NAMALWA (cell line): ENCODE measurements at places on chromosomes 7 and 10.

- DNase-seq = no peak
These were observed 66.7 kb downstream of the PDGFA start for GRCh38 chr7:452791-453455.

- DNase-seq = no peak
These were observed 73.2 kb downstream of the GPR37 start for GRCh38 chr7:124692425-124692824.

- DNase-seq = no peak
These were observed 44.0 kb downstream of the ASB13 start for GRCh38 chr10:5622186-5622960.

- DNase-seq = peak; percentile 2
These were observed 62.8 kb downstream of the CDH23 start for GRCh38 chr10:71459513-71459912.

DNA sequence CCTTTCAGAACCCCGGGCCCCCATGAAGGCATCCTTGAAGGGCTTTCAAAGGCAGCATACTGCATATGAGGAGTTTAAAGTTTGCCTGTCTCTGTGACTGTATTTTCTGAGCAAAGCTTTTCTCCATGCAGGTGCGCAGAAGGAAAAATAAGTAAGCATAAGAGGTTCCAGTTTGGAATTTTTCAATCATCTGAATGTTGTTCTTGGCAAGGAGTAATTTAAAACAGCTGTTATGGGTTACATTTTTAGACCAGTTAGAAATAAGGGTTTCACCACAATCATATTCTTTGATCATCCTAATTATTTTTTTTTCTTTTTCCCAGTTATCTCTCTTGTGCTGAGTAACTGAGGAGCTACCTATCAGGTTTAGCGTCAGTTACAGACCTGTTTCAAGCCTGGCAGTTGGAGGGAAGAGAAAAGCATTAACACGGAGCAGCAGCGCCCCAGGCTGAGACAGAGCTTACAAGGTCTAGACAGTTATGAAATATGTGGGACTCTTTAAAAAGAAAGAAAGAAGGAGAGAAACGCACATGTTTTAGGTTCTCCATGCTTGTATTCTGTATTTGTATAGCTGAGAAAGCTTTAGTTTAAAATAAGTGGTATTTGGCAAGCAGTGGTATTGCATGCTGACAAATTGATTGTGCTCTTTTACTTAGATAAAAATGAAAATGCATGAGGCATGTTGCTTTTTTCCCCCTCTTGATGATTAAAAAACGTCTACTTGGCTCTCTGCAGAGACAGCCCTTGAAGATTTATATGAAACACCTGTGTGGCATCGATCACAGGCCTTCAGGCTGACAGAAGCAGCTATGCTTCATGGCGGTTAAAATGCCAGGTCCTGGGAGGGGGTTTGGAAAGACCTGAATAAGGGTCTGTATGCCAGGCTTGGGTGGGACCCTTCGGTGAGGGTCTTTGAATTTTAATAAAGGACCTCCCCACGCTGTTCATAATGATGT is 157.6 kb downstream of the GRK5 start:
- DNase-seq = no peak

DNA sequence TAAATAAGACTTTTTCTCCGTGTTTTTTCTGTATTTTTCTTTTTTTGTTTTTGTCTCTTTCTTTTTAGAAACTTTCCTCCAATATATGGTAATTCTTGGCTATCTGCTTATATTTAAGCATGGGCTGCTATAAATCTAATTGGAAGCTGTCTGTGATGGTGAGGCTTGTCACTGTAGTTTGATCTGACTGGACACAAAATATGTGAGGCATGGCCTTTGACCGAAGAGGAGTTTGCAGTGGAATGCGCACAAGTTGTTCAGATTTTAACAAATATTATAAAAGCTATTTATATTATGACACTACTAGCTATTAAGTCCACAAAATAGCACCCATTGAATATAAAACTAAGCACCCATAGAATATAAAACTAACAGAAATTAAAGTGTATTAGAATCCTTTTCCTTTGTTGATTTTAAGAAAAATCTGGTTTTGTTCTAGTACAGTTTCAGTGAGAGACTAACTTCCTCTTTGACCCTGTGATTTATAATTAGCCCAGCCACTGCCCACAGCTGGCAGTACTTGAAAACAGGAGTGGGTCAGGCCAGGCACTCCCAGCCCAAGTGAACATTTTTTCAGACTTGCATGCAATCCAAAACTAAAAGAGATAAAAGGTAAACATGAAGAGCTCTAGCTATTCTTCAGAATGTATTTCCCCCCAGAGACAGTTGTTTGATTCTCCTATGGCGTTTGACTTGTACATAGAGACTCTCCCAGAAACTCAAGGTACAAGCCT is 69.9 kb upstream of the FGL2 start:
- peak; percentile 61 for DNase-seq

DNA sequence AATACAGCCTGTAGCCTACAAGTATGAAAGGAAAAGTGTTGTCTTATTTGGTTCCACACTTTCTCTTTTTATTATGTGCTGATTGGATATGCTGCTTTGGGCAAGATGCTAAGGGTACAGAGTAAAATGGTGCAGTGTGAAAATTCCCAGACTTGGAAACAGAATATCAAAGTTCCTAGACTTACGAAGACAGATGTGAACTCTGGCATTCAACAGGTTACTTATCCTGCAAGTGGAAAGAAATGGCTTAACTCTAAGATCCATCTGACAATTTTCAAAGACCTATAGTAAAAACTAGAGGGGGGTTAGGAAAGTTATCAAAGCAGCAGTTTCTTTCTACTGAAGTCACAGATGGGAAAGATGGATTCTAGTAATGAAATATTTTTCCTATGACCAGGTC is 24.1 kb downstream of the CUTC start:
- DNase-seq = no peak

- DNase-seq = no peak
These were observed 5.0 kb downstream of the NIPSNAP2 start for GRCh38 chr7:55969391-55969790.

DNA sequence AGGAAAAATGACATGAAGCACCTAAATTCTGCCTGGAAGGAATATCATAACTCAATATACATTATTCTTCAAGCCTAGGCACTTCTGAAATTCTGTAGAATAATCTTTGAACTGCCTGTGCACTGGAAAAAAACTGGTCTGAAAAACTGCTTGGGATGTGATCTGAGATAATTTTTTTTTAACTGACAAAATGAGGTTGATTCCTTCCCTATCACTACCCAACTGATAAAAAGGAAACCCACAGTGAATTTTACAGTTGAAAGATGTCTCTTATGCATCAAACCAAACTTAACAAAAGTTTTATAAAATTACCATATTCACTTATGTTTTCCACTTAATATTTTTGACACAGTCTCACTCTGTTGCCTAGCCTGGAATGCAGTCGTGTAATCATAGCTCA is 67.2 kb upstream of the FAM133B start:
- no peak for DNase-seq

DNA sequence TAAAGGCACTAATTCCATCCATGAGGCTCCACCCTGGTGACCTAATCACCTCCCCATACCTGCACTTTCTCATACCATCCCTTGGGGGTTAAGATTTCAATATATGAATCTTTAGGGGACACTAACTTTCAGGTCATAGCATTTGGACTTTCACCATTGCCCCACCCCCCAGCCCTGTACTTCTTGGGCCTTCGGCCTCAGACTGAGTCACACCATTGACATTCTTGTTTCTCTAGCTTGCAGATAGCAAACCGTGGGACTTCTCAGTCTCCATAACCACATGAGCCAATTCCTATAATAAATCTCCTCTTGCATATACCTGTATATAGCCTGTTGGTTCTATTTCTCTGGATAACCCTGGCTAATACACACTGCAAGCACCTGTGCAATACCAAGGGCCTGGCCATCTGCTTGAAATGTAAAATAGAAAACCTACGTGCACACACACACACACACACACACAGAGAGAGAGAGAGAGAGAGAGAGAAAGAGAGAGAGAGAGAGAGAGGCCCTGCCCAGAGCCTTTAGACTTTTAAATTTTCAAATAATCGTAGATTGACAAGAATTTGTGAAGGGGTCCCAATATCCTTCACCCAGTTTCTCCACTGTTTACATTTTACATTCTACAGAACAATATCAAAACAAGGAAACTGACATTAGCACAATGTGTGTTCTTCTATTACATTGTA is 25.3 kb downstream of the ANXA8 start:
- no peak for DNase-seq

DNA sequence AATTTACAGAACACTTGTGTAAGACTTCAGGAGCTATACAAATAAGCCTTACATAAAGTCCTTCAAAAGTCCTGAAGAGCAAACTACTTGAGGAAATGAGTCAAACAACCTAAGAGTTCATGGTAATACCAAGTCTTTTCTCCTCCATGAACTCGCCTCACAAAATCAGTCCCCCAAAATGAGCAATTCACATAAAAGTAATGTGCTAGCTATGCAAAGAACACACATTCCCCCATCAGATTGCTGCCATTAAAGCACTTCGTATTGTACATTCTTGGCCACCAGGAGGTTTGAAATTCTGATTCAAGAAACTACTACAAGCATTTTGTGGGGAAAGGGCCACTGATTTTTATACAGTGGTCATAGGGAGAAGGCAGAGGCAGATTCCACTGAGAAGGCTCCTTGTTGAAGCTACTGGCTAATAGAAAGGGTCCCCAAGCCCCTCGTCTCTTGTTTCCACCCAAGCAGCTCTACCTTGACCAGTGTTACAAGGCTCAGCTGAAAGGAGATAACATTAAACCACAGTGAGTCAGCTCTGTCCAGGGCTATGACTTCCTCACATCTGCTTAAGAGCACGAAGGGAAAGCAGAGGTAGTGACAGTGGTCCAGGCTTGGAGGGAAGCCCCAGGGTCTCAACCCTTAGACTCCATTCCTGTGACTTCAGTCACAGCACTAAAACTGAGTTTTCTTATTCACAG is 115.2 kb upstream of the CDK1 start:
- no peak for DNase-seq

- DNase-seq = no peak
These were observed 128.2 kb downstream of the TAX1BP1 start for GRCh38 chr7:27868131-27868550.

GRCh38 chr7:216360-217300 is 24.3 kb downstream of the FAM20C start:
- DNase-seq = no peak

DNA sequence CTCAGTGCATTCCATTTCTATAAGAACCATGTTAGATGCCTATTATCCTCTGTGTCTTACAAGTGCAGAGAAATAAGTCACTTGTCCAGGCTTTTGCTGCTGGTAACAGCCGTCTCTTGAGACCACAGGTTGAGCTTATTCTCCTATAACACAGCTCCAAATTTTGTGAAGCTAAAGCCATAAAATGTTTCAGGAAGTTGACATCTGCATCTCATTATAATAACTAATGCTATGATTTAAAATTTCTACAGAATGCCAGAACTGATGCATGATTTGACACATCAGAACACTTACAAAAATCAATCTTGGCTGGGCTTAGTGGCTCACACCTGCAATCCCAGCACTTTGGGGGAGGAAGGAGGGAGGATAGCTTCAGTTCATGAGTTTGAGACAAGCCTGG is 986.9 kb downstream of the TYW1 start:
- DNase-seq = no peak

- DNase-seq = peak; percentile 4
These were observed at the start of gene PCBD1 for GRCh38 chr10:70887804-70888800. Gene PCBD1, minus strand, starts transcription at chr10:70888565. Its CDS starts 32 bp downstream, at chr10:70888533.

GRCh38 chr7:149599636-149600206 is 102.1 kb upstream of the ZNF746 start:
- peak; percentile 78 for DNase-seq

- no peak for DNase-seq
These were observed 51.2 kb downstream of the AP3M1 start for GRCh38 chr10:74099420-74099819.

GRCh38 chr10:103254538-103255325 is 9.0 kb downstream of the RPEL1 start:
- DNase-seq = no peak

- no peak for DNase-seq
These were observed 702.4 kb upstream of the FZD8 start for GRCh38 chr10:36344240-36345174.

GRCh38 chr7:42186151-42186550 is 50.9 kb downstream of the GLI3 start:
- peak; percentile 23 for DNase-seq

DNA sequence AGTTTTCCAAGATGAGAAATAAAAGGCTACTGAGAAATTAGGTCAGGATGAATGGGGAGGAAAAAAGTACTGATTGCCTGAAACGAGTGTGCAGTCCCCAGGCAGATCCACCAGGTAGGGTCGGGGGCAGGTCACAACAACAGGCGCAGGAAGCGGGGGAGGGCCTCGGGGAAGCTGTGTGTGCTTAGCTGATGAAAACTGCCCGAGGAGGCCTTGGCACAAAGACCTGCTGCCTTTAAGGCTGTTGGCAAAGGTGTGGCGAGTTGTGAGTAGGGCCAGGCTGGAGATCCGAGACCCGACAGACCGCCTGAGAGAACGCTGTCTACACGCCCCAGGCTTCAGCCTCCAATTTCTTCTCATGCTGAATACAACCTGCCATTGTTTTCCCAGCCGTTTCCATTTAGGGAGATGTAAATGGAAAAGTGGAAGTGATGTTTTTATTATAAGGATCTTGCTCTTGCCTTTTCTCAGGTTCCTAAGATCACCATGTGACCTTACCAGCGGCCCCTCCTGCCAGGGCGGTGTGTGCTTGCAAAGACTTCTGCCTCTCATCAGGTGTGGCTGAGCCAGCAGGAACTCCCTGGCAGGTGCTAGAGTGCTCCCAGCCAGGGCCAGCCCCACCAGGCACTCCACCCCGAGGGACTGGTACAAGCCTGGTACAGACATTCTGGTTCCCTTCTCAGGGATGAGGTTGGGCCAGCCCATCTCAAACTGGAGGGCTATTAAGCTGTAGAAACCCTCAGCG is 60.8 kb downstream of the DLG5 start:
- no peak for DNase-seq

GRCh38 chr7:6306471-6306870 is 34.0 kb upstream of the CYTH3 start:
- DNase-seq = no peak

DNA sequence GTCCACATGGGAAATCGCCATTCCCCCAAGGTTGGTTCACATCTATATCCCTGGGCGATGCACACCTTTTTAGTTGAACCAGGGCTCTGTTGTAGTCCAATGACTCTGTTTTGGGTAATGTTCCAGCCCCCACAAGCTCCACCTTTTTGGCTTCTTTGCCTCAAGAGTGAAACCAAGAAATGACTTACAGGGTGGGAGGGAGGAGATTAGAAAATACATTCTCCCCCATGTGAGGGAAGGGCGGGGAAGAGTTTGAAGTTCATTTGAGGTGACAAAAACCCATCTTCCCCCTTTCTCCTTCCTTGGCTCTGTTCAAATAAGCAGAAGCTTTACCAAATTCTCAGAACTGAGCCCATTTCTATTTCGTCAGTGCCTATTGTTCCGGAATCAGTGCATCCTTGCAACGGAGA is 82.8 kb downstream of the GATA3 start:
- no peak for DNase-seq

- DNase-seq = no peak
These were observed 56.9 kb upstream of the TNS3 start for GRCh38 chr7:47638679-47639315.

DNA sequence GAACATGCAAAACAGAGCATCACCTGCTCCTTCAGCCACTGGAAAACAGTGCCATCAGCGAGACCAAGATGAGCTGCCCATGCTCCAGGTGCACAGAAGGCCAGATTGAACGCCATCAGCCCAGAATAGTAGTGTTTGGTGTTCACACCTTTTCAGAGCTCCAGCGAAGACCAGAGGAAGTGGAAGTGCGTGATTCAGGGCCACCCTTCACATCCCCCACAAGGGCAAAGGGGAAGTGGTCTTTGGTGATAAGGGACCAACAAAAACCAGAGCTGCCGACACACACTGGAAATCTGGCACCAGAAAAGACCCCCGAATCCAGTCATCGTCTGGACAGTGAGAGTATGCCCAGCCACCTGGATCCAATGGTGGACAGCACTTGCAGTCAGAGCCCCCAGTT is 29.5 kb upstream of the TMEM72 start:
- no peak for DNase-seq
